NCI-H1436 (cell line): ENCODE measurements at places on chromosomes 4 and X.

DNA sequence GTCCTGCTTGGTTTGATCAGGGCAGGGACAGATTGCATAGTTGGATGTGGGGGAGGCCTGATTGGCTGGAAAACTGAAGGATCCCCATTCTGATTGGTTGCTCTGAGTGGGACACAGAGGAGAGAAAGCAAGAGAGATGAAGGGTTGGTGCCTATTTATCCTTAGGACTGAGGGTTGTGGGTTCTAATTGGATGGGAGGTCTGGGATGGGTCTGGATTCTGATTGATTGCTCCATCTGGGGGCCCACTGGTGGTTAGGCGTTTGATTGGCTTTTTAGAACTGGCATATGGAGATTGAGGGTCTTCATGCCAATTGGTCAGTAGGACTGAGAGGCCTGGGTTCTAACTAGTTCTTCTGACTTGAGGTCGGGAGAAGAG lies 644 bp upstream of the EBP start:
- DNase-seq = no peak

DNA sequence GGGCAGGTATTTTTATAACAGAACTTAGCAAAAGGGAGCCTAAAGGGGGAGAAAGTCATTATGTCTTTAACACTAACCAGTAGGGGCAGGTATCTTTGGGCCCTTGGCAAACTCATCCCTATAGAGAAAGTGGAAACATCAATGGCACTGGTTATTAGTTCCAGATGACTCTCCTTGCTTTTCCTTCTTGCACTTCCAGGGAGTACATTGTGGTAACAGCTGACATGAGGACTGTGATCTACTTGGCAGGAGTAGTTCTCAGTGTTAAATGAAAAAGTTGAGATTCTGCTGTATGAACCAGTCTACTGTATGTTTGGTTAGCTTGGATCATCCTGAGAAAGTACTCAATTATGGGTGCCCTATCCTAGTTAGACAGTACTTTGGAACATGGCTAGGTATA lies 93.6 kb downstream of the ATXN3L start:
- DNase-seq = no peak

DNA sequence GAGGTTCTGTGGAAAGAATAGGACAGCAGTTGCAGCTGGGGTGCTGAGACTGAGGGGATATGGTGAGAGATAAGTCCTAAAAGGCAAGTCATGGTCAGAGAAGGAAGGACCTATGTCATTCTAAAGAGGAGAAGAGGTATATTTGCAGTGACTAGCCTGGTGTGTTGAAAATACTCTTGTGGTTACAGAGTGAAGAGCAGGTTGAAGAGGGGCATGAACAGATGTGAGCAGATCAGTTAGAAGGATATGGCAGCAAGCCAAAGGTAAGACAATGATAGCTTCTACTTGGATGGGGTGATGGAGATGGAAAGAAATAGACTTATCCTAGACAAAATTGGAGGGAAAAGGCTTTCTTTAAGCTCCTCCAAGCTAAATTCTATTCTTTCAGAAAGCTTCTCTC lies 469.8 kb upstream of the CPEB2 start:
- no peak for DNase-seq

GRCh38 chr4:189780391-189780790 lies 160.3 kb upstream of the FRG1 start:
- no peak for DNase-seq

DNA sequence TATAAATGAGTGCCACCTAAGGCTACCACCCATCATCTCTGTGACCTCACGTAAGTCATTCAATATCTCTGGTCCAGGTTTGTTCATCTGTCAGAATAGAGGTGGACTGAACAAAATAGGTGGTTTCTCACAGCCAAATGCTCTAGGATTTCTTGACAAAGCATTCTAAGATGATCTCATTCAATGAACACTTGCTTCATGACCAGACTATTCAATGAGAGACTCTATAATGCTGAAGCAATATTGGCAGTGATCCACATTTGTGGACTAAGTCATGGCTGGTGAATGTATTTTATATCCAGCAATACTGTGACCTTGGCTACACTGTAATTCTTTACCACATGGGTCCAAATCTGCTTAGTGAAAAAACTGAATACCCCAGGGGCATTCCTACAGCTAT lies 37.9 kb downstream of the LDB2 start:
- no peak for DNase-seq

GRCh38 chrX:24536551-24536950 lies 71.5 kb downstream of the PDK3 start:
- DNase-seq = no peak

DNA sequence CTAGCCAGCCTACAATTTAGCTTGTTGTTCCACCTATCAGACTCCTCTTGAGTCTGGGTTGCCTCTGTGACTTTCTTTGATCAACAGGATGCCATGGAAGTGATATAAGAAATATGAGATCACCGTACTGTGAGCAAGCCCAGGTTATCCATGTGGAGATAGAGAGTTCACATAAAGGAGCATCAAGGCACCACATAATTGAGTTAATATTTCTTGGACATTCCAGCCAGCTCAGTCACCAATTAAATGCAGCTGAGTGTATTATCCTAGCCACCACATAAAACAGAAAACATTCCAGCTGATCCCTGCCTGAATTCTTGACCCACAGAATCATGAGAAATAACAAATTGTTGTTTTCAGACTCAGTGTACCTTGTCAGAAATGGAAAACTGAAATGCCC lies 253.6 kb downstream of the PPP1R2C start:
- DNase-seq = no peak

GRCh38 chrX:130170752-130171445 lies 863 bp upstream of the RAB33A start:
- DNase-seq = peak; percentile 92

GRCh38 chrX:19904778-19905367 lies 17.5 kb upstream of the SH3KBP1 start:
- peak; percentile 8 for DNase-seq

GRCh38 chr4:16627999-16628398 lies 270.4 kb downstream of the LDB2 start:
- no peak for DNase-seq

DNA sequence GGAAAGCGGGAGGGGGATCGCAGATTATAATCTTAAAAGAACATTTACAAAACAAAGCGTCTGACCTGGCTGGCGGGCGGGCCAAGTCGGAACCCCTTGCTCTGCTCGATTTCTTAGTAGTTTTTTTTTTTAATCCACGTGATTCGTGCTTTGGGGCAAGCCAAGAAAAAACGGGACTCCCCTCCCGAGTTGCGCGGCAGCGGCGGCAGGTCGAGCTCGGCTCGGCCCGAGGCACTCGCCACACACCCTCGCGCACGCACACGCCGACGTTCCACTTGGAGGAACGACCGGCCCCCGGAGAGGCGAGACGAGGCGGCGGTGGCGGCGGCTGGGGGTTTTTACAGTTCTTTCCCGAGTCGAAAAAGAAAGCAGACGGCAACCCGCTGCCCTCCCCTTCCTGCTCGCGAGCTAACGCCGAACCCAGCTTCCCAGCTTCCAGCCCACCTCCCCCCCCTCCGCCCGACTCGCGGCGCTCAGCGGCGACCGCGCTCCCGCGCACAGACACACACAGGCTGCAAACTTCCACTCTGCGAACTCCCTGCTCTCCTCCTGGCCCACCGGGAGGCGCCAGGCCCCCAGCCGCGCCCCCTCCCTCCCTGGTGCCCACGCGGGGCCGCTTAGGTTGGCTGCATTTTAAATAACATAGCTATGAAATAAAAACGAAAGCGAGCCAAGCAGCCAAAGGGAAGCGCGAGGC lies 1.2 kb downstream of the BCOR start:
- no peak for DNase-seq

- DNase-seq = no peak
Observed at GRCh38 chr4:30719454-30720020, 632 bp upstream of the PCDH7 start.

GRCh38 chrX:123518791-123519190 lies 214.1 kb downstream of the THOC2 start:
- no peak for DNase-seq

- no peak for DNase-seq
Observed at GRCh38 chr4:1458581-1458980, 52.3 kb upstream of the NKX1-1 start.

GRCh38 chr4:47533689-47534347 lies 48.7 kb downstream of the ATP10D start:
- no peak for DNase-seq

DNA sequence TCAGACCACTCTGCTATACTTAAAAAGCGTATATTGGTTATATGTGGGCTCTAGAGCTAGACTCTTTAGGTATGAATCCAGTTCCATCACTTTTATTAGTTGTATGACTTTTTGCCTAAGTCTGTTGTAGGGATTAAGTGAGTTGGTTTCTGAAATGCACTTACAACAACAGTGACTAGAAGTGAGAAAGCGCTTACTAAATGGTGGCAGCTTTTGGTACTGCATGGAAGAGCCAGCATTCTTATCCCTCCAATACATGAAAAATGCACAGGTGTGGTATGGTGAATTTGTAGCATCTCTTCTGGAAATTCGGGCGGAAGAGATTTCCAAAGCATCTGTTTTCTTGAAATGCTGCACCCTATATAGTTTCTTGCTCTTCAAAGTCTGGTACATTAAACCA lies 117.1 kb downstream of the SPANXA1 start:
- DNase-seq = no peak

- DNase-seq = no peak
Observed at GRCh38 chr4:176883681-176884418, 91.1 kb upstream of the VEGFC start.

DNA sequence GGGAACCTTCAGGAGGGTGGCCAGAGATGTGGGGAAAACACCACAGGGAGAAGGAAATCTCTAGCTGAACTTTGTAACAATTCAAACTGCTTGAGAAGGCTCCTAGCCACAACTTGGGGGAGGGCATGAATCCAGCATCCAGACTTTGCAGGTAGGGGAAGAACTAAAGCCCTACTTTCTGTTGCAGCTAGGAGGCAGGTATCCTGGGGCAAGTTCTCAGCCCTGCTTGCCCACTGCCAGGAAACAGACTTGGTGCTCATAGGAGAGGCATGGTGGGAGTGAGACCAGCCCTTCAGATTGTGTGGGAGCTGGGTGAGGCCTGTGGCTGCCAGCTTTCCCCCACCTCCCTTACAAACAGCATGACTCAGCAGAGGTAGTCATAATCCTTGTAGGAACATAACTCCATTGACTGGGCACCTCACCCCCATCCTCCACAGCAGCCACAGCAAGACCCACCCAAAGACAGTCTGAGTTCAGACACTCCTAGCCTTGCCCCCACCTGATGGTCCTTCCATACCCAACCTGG lies 209.5 kb upstream of the CPEB2 start:
- no peak for DNase-seq

DNA sequence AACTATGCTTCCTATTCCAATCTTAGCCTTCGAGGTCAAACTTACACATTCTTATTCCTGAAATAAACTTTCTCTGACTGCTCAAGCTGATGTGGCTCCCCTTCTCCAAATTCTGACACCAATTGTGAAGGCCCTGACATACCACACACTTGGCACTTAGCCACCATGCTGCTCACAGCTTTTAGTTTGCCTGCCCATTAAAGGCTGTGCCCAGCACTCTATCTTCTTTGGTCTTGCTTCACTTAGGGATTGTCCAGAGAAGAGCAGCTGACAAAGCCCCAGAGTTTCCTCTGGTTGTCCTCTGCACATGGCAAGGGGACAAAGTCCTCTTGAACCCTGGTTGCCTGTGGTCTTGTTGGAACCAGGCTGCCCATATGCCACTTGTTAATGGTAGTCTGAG lies 126.1 kb downstream of the ARHGEF9 start:
- no peak for DNase-seq

DNA sequence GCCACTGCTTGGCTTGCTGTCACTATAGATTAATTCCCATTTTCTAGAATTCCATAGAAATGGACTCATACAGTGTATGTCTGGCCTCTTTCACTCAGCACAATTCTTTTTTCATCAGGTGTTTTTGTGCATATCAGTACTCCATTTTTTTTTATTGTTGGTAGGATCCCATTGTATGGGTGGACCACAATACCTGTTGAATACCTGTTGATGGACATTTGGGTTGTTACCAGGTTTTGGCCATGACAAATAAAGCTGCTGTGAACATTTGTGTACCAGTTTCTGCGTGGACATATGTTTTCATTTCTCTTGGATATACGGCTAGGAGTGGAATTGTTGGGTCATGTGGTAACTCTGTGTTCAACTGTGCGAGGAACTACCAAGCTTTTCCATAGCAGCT lies 14.9 kb downstream of the ZFP92 start:
- DNase-seq = no peak

DNA sequence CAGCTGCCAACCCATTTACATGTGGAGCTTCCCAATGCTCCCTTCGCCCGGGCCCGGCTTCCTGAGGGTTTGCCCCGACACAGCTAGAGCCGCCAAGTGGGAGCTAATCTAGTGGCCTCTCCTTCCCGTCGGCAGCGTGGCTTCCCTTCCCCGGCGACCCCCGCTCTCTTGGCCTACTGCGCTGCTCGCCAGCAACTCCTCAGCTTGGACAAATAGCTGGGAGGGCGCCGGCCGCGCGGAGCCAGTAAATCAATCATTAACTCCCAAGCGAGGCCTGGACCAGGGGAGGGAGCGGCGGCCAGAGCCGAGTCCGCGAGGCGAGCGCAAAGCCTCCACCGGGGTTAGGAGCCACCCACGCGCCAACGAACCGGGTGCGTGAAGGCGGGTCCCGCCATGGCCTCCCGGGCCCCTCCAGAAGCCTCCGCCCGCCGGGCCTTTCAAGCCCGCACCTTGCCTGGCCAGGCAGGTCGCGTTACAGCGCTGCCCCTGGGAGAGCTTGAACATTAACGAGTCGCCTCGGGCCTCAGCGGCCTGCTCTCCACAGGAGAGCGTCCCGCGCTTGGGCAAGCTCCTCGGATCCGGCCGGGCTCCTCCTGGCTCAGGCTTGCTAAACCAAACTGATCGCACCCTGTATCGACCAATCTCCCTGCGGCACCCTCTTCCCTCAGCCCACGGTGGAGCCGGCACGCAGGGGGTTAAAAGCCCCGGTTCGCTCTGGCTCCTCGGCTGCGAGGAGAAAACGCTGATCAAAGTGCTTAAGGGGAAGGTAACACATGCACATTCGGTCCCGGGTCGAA lies 10.6 kb upstream of the BCOR start:
- no peak for DNase-seq

- DNase-seq = no peak
Observed at GRCh38 chrX:153673428-153674218, at the start of gene PNCK. PNCK (minus strand) TSS chrX:153673813; CDS start chrX:153673076, 737 bp downstream.

DNA sequence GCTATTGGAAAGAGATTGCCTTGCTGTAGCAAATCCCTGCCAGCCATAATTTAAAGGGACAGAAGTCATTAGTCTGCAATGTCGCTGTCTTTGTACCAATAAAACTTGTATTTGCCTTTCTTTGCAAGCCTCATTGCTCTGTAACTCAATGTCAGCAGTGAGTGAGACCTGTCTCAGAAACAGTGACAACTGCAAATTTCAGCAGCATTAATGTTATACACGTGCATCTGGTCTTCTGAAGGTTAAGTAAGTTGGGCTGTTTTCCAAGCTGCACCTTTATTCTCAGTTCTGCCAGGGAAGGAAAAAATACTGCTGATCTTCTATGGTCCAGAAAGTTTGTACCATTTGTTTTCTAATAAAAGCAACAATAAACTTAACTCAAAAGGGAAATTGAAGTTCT lies 543.1 kb downstream of the TRIML1 start:
- DNase-seq = no peak

GRCh38 chr4:152686452-152687013 lies 6.7 kb upstream of the TMEM154 start:
- no peak for DNase-seq

GRCh38 chr4:140717313-140717712 lies 38.9 kb downstream of the TBC1D9 start:
- DNase-seq = no peak

- no peak for DNase-seq
Observed at GRCh38 chrX:131213400-131213799, 75.7 kb downstream of the IGSF1 start.

- peak; percentile 88 for DNase-seq
Observed at GRCh38 chrX:54921427-54922021, 900 bp downstream of the TRO start.

- no peak for DNase-seq
Observed at GRCh38 chrX:70979136-70979762, 48.4 kb upstream of the SLC7A3 start.
